CD4-positive, alpha-beta T cell treated with Interleukin-1 beta for 1 hour (primary cell): ENCODE measurements at places on chromosomes 5 and 9.

DNA sequence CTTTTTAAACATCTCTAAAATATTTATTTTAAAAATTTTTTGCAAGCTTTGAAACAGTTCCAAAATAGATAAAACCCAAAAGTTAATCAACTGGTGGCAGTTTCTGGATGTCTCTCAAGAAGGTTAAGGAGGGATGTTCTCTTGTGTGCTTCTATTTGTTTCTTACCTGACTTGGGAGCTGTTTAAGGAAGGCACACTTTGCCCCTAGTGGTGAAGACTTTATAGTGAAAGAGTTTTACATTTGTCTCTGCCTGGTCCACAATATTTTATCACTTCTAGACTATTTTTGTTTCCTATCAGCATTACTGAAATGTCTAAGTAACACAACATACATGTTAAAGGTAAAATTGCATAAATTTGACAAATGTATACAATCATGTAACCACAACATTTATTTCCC lies 552.8 kb downstream of the SEMA5A start:
- DNase-seq: no peak

DNA sequence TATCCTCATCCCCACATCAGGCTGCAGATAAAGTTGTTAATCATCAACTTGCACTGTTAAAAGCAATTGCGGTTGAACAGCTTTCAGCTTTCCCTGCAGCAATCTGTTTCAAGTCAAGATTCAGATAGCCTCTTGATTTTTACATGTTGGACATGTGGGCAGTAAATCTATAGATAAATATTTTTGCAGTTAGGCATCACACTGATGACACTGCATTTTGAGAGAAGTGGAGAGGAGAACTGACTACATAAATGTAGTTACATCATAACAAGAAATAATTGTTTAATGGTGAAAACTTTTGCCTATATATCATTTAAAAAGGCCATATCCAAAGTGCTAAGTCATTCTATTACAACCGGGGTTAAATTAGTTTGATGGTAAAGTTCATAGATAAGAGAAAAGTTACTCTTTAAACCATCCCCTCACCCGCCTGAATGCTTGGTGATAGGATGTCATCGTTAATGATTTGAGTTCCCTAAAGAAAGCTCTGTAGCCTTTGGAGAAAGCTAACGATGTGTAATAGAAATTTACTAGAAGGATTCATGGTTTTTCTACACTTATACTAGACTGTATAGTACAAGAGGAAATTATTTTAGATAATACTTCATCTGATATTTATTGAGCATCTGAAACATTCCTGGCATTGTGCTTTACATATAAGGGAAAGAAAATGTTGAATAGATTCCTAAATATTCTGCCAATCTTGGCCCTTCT lies 30.8 kb upstream of the ALDH1A1 start:
- DNase-seq: no peak

DNA sequence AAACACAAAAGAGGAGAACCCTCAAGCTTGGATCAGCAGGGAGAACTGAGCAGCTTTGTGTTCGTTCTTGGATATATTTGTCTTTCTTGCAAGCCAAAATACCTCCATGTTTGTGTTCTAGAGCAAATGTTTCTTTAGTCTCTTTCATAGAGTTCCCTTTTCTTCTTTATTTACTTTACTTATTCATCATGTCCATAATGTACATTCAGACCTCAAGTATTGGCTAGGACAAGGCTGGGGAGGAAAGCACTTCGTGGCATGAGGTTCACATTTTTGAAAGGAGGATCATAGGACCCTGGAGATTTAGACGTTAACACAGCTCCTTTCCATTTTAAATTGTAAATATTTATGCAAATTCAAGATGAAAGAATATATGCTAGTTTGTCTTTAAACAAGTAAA lies 590.2 kb upstream of the MEF2C start:
- DNase-seq: no peak

DNA sequence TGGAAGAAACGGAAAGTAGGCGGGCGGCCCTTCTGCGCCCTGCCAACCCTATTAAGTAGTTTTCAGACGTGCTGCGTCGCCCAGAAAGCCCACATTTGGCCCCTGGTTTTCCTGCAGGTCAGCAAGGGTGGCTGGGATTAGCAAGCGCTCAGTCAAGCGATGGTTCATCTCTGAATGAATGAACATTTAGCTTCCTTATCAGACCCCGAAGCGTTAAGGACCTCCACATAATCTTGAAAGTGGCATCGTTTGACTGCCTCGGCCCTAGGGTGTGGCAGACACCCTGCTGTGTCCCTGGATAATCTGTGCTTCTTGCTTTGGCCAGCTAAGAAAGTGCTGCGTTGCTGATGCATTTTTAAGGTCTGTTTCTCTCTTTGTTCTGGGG lies 684 bp downstream of the TOR1B start:
- no peak for DNase-seq

DNA sequence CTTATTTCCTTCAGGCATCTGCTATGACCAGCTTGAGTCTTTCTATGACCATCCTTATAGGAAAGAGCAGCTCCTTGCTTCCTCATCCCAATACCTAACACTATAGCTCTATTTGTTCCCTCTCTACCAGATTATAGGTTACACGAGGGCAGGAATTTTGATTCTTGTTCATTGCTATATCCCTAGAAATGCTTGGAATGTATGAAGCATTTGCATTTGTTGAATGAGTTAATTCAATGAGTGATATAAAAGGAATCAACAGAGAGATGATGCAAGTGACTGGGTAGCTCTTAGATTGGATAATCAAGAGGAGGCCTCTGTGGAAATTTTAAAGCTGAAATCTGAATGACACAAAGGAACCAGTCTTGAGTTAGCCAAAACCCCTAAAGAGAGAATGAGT lies 13.9 kb downstream of the ZCCHC9 start:
- DNase-seq: no peak
